Ureter (tissue), 1 donor: ENCODE measurements at places on chromosomes 1 and 21.
A peak's percentile ranks its signal among the peaks of the same experiment; 100 is the strongest.

- DNase-seq, result no peak
These were observed 12.0 kb downstream of the MIIP start for GRCh38 chr1:12031039-12031980.

GRCh38 chr1:7410156-7410555 lies 360.9 kb upstream of the VAMP3 start:
- DNase-seq, result peak; percentile 23

DNA sequence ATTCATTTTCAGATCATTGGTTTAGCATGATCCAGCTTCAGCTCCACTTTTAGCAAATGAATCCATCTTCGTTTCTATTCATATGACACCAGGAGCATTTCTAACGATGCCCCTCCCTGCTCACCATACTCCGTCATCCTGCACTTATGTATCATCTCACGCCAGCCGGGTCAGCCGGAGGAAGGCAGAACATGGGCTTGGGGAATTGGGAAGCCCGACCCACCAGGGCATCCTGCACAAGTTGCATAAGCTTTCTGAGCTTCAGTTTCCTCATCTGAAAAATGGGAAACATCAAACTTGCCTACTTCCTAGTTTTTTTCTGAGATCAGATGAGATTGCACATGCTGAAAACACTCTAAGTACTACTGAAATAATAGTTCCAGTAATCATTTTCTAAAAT lies 194.7 kb downstream of the AK5 start:
- no peak for DNase-seq

DNA sequence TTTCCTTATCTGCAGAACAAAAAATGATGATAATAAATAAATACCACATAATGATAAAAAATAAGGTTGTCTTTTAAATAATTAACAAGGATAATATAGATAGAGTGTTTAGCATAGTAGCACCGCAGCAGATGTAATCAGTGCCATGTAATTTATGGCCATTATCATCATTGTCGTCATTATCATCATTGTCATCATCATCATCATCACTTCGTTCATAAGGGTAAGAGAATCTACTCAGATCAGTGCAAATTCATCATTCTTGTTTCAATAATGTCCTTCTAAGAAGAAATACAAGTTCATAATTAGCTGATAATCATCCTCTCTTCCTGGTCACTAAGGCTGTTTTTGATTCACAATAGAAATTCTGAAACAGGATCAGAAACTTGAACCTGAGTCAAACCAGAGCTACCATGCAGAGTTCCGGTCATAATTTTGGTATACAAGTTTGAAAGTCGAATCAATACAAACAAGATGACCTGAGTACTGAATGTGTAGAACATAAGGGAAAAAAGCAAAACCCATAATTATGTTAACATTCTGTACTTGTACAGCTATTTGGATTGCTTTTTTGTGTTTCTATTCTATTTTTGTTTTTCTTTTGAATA lies 172.0 kb downstream of the LRRC40 start:
- no peak for DNase-seq

- DNase-seq, result no peak
These were observed 363.9 kb downstream of the RPS6KC1 start for GRCh38 chr1:213414911-213415310.

- DNase-seq, result no peak
These were observed 5.3 kb downstream of the SYTL1 start for GRCh38 chr1:27346991-27347624.

DNA sequence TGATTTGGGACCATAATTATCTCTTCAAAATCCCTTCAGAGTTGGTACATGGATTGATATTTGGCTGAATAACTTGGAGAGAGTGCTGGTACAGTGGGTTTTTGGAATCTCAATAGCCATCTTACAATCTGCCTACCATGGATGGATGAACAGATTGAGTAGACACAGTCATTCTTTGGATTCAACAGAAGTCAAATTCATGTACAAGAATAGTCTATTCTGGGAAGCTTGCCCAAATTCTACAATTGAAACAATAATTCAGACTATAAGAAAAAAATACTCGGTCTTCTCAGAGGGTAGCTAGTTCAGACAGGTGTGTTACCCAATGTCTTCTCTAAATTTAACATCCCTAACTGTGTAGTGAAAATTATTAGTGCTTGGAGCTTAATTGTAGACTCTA lies 574.0 kb downstream of the LRRIQ3 start:
- DNase-seq, result no peak

GRCh38 chr1:83029916-83030315 lies 969.0 kb downstream of the TTLL7 start:
- no peak for DNase-seq

GRCh38 chr1:224676551-224676950 lies 60.4 kb downstream of the CNIH3 start:
- no peak for DNase-seq

- DNase-seq, result no peak
These were observed 48.4 kb upstream of the TNFSF18 start for GRCh38 chr1:173099166-173099565.

DNA sequence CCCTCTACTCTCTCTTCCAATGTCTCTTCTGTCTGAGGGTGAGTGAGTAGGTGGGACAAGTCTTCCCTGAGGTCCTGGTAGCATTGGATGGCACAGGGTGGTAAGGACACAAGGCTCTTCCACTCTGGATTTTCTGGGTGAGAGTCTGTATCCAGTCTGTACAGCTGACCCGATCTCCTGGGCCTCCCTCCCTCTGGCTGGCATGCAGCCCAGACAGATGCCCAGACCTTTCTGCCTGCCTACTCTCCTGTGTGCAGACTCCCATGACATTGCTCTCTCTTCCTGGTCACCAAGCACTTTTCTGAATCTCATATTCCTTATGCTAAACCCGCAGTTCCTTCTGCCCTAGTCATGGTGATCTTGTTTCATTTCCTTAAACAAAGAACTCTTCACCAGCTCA lies 100.3 kb downstream of the GRIK3 start:
- DNase-seq, result no peak

DNA sequence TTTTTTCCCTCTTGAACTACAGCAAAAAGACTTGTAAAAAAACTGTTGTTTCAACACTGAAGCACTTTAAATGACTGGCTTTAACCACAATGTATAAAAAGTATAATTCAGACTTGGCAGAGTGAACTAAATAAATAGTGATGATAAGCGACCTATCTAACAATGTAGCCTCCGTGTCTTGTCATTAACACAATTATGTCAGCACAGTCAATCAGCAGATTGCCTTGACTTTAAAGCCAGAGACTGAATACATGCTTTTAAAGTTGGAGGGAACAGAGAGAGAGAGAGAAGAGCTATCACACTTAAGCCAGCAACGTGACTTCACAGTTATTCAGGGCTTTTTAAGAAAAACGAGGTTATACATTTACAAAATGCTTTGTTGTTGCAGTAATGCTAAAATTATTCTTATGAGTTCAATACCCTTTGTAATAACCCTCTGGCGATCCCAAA lies 378.1 kb downstream of the LMO4 start:
- DNase-seq, result no peak

- no peak for DNase-seq
These were observed 694 bp downstream of the ZBTB7B start for GRCh38 chr1:155003227-155003765.

- DNase-seq, result no peak
These were observed 106.4 kb upstream of the MAGI3 start for GRCh38 chr1:113283914-113284313.

GRCh38 chr21:19987671-19988070 lies 1010.5 kb upstream of the NCAM2 start:
- DNase-seq, result no peak

GRCh38 chr1:206461602-206462455 lies 8.4 kb upstream of the IKBKE start:
- DNase-seq, result peak; percentile 82

DNA sequence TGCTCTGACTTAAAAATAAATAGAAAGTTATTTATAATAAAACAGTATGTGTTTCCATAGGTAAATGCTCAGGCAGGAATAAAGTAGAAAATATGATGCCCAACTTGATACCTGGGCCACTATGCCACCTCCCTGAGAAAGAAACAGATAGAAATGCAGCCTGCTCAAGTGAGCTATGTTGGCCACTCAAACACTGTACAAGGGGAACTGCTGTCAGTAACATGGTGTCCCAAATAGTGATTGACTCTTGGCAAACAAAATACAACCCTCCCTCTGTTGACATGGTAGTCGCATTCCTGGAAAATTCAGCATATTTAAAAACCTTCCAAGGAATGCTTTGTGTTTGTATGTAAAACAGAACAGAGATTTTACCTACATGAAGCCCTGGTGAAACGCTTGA lies 66.9 kb upstream of the KCNE2 start:
- no peak for DNase-seq

DNA sequence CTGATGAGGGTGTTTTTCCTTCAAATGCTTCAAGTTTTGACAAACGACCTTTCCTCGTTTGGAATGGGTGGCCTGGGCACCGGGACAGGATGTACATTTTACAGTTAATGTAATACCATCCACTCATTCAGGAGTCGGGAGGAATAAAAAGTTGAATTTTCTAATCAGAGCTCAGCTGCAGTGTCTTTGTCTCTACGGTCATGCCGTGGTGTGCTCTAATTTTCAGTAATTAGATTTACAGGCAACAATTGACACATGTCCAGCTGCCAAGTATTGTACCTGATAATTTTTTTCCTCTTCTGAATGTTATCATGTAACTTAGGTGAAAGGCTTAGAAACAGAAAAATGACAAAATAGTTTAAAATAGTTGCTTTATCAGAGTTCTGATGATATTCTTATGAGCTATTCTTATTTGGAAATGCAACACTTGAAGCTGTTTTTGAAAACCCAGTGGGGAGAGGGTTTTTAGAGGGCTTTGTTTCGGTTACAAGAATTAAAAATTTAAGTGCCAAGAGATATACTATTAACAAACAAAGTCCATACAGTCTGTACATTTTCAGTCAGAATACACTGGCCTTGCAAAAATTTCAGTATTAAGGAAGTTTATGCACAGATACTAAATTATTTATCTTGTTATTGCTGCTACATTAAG lies 1.0 kb downstream of the CDKN2C start:
- DNase-seq, result no peak

GRCh38 chr1:227757781-227758180 lies 22.5 kb downstream of the SNAP47 start:
- DNase-seq, result no peak
